ENCODE measurements at places on chromosomes 5 and 9.

- no peak for DNase-seq
Observed at GRCh38 chr9:136303066-136303824, 649 bp downstream of the CCDC187 start.

- DNase-seq = no peak
Observed at GRCh38 chr5:97554977-97555643, 372.1 kb upstream of the RIOK2 start.

- DNase-seq = no peak
Observed at GRCh38 chr5:139958432-139959148, 84.5 kb downstream of the NRG2 start.

DNA sequence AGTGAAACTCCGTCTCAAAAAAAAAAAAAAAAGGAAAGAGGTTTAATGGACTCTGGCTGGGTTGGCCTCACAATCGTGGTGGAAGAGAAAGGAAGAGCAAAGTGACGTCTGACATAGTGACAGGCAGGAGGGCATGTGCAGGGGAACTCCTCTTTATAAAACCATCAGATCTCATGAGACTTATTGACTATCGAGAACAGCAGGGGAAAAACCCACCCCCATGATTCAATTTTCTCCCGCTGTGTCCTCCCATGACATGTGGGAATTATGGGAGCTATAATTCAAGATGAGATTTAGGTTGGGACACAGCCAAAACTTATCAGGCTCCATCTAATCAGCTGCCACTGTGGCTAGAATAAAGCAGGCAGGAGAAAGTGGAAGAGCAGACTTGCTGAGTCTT is 610.4 kb upstream of the NUDT12 start:
- no peak for DNase-seq

DNA sequence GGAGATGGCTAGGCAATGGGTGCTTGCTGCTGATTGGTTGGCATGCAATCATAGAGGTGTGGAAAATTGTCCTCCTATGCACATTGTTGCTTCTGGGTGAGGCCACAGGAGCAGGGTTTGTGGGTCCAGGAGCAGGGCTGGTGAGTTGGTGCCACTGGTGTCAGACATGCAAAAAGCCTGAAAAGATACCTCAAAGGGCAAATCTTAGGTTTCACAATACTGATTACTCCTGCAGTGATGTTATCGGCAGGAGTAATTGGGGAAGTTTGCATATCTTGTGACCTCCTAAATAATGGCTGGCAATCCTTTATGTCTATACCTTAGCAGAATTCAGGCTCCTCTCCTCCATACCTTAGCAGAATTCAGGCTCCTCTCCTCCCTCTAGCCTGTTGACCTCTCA is 25.2 kb downstream of the SLC25A48 start:
- no peak for DNase-seq

DNA sequence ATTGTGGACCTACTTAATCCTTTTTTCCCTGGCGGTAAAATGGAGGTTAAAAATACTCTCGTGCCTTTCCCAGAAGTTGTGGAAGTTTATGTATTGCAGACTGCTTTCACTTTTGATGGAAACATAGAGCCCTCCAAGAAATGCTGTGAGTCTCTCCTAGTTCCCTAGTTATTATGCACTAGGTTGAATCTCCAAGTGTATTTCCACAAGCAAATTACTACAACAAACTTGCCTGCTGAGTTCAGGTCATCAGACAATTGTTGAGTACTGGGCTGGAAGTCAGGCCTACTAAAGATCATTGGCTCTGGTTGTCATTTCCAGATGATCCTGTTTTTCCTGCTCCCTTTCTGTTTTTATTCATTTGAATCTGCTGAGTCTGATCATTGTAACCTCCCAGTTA is 104.1 kb downstream of the CD180 start:
- DNase-seq = no peak

- DNase-seq = no peak
Observed at GRCh38 chr5:133450286-133450685, 162.1 kb downstream of the FSTL4 start.

DNA sequence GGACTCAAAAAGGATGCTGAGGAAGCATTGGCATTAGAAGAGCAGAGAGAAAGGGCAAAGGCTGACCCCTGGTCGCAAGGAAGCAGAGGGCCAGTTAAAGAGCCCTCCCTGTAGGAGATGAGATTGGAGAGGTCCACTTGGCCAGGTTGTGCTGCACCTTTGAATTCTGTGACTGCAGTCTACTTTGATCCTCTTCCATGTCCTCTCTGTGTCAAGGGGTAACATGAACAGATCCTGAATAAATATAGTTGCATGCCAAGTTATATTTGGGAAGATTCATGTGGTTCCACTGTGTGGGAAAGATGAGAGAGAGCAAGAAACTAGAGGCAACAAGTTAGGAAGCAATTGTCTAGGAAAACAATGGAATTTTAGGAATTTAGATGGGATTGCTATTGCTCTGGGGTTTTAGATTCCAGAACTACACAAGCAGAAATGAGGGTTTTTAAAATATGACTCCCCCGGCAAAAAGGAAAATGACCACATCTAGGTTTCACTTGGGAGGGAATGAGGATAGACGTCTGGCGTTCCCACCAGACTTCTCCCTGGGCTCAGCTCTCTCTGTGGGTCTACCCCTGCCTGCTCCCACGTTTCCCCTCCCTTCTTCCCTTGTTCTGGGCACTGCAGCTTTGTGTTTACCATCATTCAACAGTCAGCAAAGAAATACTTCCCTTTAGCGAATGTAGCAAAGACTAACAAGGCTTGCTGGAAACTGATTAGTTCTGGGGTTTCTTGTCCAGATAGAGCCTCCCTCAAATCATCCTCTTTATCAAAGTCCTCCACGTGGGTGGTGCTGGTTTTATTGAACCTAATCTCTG is 63.6 kb downstream of the SNX18 start:
- peak; percentile 62 for DNase-seq
